Right renal pelvis (tissue), 4 donors: ENCODE measurements at places on chromosomes 4 and X. TPM values are rescaled to one million over a fixed set of nuclear protein-coding genes. Genes with fewer than 3 reads are reported as not detected.

TMPRSS11E gene
- not detected for polyA plus RNA-seq

GRCh38 chr4:60463857-60464502, 736.1 kb upstream of the ADGRL3 start:
- DNase-seq: no peak

DNA sequence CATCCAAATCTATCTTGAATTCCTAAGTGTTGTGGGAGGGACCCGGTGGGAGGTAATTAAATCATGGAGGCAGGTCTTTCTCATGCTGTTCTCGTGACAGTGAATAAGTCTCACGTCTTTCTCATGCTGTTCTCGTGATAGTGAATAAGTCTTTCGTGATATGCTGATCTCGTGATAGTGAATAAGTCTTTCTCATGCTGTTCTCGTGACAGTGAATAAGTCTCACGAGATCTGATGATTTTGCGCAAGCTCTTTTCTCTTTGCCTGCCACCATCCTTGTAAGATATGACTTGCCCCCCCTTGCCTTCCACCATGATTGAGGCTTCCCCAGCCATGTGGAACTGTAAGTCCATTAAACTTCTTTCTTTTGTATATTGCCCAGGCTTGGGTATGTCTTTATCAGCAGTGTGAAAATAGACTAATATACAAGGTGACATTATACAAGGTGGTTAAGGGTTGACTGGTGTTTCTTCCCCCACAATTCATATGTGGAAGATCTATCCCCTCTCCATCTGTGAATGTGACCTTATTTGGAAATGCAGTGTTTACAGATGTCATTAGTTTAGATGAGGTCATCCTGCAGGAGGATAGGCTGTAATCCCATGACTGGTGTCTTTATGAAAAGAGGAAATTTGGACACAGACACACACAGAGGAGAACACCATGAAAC, 27.6 kb downstream of the ARSD start:
- no peak for DNase-seq

GRCh38 chr4:172514801-172515200, 653.8 kb upstream of the GALNT7 start:
- DNase-seq: no peak

- no peak for DNase-seq
Measured at GRCh38 chr4:154942176-154942575, 161.1 kb downstream of the RBM46 start.

GPR119 gene
- polyA plus RNA-seq: not detected

FGB gene
- 5.0 TPM for polyA plus RNA-seq

- DNase-seq: no peak
Measured at GRCh38 chr4:136861091-136861490, 671.2 kb downstream of the PCDH18 start.

DNA sequence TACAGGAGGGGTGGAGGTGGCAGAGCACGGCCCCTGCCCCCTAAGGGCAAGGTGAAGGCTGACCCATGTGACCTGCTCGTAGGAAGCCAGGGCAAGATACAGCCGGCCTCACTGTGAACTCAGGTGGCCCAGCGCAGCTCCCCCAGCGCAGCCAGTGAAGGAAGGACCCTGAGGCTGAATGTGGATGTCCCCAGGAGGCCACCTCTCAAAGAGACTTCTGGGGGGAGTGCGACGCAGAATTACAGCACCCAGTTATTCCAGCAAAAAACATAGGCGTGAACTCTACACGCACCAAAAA, 52.6 kb downstream of the ZFYVE28 start:
- no peak for DNase-seq

DNA sequence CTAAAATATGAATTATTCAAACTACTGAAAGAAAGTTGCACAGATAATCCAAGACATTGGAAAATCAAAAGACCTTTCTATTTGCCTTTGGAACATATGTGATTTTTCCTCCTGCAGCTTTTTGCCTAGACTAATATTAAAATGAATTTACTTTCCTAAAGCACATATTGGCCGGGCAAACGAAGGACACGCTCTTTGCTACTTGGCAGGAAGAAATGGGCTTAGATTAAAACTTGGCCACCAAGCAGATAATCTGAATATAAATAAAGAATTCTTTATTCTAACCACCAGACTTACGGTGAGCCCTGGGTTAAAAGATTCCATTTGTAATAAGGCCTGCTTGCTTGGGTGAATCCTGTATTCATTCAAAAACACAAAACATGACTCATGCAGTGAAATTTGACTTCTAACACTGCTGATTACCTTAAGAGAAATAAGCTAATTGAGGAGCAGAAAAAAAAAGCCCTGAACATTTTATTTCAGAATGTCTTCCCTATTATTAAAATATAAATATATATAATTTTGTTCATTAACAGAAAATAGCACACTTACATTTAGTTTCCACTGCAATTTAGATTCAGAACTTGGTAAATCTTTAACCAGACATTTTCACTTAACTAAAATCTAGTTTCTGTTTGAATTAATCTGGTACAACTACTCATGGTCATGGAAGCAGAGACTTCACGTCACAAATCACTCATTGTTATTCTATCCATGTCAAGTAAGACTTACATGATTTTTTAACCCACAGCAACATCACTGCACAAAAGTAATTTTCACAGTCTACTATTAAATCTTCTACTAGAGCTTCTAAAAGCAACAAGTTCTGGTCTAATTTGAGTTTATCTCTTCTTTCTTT, 116.1 kb upstream of the PLAC1 start:
- no peak for DNase-seq

- DNase-seq: no peak
Measured at GRCh38 chr4:23911675-23912455, 22.0 kb upstream of the PPARGC1A start.

DCHS2 gene
- 6.5 TPM for polyA plus RNA-seq
